ENCODE measurements at places on chromosomes 11 and 22. TPM values are rescaled to one million over a fixed set of nuclear protein-coding genes. Genes with fewer than 3 reads are reported as not detected.

FAM227A gene
- polyA plus RNA-seq, result 2.3 TPM

MIOX gene
- polyA plus RNA-seq, result not detected

FOSL1 gene
- 16.5 TPM for polyA plus RNA-seq

LYVE1 gene
- 2.9 TPM for polyA plus RNA-seq

C11orf52 gene
- polyA plus RNA-seq, result 21.1 TPM

SPA17 gene
- polyA plus RNA-seq, result 3.8 TPM

KBTBD4 gene
- polyA plus RNA-seq, result 14.6 TPM

KLHL35 gene
- polyA plus RNA-seq, result 3.2 TPM

PATE2 gene
- 0.69 TPM for polyA plus RNA-seq

MYBPC3 gene
- 0.51 TPM for polyA plus RNA-seq

FOLR3 gene
- polyA plus RNA-seq, result not detected

RASSF10 gene
- 0.17 TPM for polyA plus RNA-seq

HEPACAM gene
- not detected for polyA plus RNA-seq

CD3G gene
- polyA plus RNA-seq, result 0.11 TPM

SIAE gene
- polyA plus RNA-seq, result 18.6 TPM

NXPE2 gene
- polyA plus RNA-seq, result not detected

RAB38 gene
- polyA plus RNA-seq, result 14.8 TPM

PLEKHA7 gene
- polyA plus RNA-seq, result 18.2 TPM

NCAM1 gene
- polyA plus RNA-seq, result 15.0 TPM

TRMU gene
- 38.0 TPM for polyA plus RNA-seq

TRIM6 gene
- 4.3 TPM for polyA plus RNA-seq

ADORA2A gene
- polyA plus RNA-seq, result 3.3 TPM

SERHL2 gene
- 3.3 TPM for polyA plus RNA-seq

All from hepatocyte (in vitro differentiated cells).